ENCODE measurements at places on chromosomes 6 and 20.

GRCh38 chr6:106727480-106728149 lies 98.2 kb downstream of the QRSL1 start:
- no peak for DNase-seq

- DNase-seq: no peak
Observed at GRCh38 chr6:53618219-53618618, 47.3 kb downstream of the KLHL31 start.

GRCh38 chr20:51128198-51128597 lies 105.3 kb upstream of the KCNG1 start:
- DNase-seq: no peak

DNA sequence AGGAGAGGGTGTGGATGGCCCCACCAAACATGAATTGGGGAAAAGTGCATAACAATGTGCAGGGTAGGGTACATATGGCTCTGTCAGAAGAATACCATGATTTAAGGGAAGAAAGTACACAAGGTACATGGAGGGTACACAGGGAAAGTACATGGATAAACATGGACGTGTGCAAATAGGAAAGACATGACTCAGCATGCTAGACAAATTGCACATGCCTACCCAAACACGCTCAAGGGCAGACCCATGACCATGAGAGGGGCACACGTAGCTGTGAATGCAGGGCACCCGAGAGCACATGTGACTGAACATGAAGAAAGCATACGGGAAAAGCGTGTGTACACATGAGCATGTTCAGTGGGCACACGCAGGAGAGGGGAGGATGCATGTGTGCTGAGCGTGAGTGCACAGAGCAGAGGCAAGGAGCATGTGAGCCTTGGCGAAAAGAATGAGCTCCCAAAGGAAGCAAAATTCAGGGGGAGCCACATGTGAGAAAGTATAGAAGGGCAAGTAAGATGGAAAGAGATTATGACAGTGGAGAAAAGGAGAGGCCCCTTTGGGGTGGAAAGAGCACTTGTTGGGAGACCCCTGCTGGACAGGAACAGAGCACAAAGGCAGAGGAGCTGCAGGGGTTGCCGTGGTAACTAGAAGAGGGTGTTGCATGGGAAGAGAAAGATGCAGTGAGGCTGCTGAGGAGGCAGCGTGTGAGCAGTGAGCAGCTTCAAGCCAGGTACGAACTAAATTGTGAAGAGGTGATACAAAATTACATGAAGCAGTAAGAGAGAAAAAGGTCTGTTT lies 17.8 kb downstream of the OR2H2 start:
- no peak for DNase-seq

DNA sequence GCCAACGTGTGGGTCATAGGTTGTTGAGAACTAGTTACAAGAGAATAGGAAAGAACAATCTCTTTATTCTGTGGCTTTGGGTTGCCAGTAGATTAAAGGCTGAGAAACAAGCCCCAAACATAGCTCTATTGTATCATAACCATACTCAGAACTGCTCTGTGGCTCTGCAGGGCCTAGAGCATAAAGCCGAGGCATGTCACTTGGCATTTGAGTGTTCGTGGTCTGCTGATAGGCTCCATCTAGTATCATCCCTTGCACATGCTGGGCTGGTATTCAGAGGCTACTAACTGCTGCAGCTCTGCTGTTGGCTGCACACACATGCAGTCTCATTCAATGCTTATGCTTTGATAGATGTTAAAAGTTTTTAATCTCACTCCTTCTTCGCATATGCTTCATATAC lies 157.9 kb downstream of the OGFRL1 start:
- no peak for DNase-seq

GRCh38 chr20:34876406-34877282 lies at the start of gene ACSS2:
ACSS2 (plus strand) TSS chr20:34876612; CDS start chr20:34876646, 34 bp downstream.
- DNase-seq: no peak

GRCh38 chr6:122063761-122064160 lies 335.7 kb upstream of the HSF2 start:
- DNase-seq: no peak

DNA sequence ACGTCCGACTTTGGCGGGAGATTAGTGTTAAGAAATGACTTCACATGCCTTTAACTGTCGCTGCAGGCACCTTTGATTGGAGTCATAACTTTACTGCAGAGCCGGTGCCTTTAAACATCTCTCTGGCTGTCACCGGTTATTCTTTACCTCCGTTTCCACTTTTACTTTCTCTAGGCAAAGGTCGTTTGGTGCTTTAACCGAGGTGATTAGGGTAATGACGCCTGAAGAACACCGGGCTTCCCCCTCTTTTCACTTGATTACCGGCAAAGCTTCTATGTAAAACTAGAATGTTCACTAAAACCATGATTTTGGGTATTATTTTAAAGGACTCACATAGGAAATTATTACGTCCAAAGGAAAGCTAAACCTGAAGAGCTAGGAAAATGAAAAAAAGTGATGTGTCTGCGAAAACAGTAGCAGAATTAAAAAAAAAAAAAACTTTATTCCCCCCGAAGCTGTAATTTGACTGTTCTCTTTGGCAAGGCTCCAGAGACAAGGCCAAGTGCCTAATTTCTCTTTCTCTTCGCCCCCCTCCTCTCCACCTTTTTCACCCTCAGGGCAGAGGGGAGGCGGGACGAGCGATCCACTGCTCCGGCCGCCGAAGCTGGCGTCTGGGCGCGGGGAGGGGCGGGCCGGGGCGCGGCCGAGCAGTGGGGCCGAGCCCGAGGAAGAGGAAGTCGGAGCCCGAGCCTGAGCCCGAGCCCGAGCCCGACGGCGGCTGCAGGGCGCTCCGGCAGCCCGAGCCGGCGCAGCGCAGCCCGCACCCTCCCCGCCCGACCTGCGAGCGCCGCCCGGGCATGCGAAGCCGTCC lies at the start of gene PLEKHG1:
TSS of gene PLEKHG1 (plus strand) at position 687 of the 811 bp plus-strand sequence. CDS start 133,797 bp downstream, outside the sequence.
- no peak for DNase-seq

GRCh38 chr20:20425823-20426654 lies 58.1 kb downstream of the INSM1 start:
- no peak for DNase-seq

GRCh38 chr6:63395381-63395780 lies 75.6 kb upstream of the LGSN start:
- no peak for DNase-seq

GRCh38 chr6:116629563-116629981 lies 13.3 kb downstream of the RSPH4A start:
- no peak for DNase-seq

- DNase-seq: no peak
Observed at GRCh38 chr6:166561771-166562359, 24.6 kb downstream of the RAMACL start.

GRCh38 chr20:25076201-25076600 lies 5.7 kb downstream of the VSX1 start:
- DNase-seq: no peak

GRCh38 chr6:96608074-96608473 lies 45.1 kb downstream of the FHL5 start:
- DNase-seq: no peak

GRCh38 chr6:26020329-26021000 lies 57.9 kb downstream of the TRIM38 start:
- DNase-seq: no peak

DNA sequence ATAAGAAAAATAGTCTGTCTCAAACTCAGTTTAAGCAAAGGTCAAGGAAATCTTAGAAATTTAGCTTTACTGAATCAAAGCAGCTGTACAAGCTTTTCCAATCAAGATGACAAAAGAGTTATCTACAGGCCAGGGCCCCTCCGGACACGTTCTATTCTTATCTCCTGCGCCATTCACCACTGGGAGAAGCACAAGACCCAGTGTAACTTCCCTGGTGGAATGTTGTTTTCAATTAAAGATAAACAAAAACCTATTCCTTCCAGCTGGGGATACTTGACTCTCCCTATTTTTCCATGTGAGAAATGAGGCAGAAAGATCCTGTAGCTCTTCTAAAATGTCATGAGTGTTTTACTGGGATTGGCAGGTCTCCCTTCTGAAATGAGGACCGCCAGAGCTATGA lies 123.3 kb downstream of the TBX18 start:
- DNase-seq: no peak

DNA sequence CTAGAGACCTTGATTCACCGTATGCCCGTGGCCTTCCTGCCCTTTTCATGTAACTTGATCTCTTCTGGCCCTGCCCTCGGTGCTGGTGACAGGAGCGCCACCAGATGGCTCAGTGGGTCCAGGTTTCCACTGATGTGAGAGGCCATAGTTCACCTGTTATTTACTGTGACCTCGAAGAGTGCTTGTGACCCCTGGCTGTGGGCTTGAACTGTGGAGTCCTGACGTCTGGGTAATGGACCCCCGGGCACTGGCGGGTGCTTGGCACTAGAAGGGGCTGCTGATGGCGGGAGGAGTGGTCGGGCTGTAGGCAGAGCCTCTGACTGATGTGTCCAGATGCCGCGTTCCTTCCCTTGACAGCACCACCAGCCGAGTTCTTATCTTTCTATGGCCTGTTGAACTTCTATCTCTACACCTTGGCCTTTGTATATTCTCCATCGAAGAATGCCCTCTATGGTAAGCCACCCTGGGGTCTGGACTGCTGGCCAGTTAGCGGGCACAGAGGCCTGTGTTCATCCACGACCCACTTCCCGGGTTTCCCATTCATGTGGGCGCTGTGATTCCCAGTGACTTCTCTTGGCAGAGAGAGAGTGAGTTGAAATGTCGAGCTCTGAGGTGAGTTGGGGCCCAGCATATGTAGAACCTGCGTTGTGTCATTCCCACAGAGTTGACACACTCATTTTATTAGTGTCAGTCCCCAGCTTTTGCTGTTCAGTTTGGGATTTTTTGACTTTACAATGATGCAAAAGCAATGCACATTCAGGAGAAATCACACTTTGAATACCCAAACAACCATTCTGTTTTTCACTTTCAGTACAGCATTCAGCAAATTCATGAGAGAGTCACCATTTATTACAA lies 14.9 kb downstream of the DYNLT1 start:
- no peak for DNase-seq

GRCh38 chr20:41331731-41332130 lies 8.9 kb upstream of the LPIN3 start:
- DNase-seq: no peak

GRCh38 chr20:3275064-3275935 lies 36.3 kb upstream of the SLC4A11 start:
- DNase-seq: no peak

DNA sequence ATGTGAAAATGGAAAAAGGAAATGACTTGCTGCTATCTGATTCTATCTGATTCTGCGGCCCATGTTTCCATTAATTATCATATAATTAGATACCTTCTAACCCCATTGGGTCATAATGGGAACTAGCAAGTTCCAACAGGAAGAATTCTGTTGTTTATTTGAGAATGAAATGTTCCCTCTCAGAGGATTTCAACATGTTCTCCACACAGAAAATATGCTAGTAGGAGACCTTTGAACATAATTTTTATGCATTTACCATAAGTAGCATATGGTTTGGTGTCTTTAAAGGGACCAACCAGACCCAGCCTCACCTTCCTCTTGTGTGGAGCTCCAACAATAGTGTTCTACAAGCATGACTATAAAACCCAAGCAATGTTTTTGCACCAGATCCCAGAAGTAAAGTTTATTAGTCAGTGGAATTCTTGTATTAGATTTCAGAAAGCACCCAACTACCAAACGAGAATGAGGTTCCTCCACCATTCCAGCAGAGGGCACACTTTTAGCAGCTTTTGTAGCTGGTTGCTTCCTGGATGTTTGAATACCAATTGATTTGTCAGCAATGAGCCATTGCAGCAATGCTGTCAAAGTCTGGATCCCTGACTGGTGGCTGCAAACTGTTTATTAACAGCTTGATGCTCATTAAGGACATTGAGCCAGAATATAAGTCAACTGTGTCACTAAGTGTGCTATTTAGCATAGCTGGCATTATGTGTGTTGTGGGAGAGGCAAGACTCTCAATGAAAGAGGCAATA lies 143.6 kb upstream of the GJE1 start:
- DNase-seq: no peak

GRCh38 chr6:158552055-158552795 lies 7.7 kb upstream of the TMEM181 start:
- no peak for DNase-seq

GRCh38 chr6:81752921-81753710 lies 635 bp upstream of the TENT5A start:
- peak; percentile 95 for DNase-seq

Measured in chondrocyte (in vitro differentiated cells).